ENCODE measurements at places on chromosomes 1 and 21. TPM values are rescaled to one million over a fixed set of nuclear protein-coding genes. Genes with fewer than 3 reads are reported as not detected.
A peak's percentile ranks its signal among the peaks of the same experiment; 100 is the strongest.

- no peak for DNase-seq
Observed at GRCh38 chr1:68421350-68421749, 28.4 kb downstream of the RPE65 start.

GRCh38 chr1:202953392-202953791, 4.7 kb downstream of the ADIPOR1 start:
- no peak for DNase-seq

GRCh38 chr1:28412731-28413130, 43.2 kb downstream of the PHACTR4 start:
- peak; percentile 28 for DNase-seq

The CD52 gene
- not detected for total RNA-seq

The ZFP69B gene
- 7.2 TPM for total RNA-seq

DNA sequence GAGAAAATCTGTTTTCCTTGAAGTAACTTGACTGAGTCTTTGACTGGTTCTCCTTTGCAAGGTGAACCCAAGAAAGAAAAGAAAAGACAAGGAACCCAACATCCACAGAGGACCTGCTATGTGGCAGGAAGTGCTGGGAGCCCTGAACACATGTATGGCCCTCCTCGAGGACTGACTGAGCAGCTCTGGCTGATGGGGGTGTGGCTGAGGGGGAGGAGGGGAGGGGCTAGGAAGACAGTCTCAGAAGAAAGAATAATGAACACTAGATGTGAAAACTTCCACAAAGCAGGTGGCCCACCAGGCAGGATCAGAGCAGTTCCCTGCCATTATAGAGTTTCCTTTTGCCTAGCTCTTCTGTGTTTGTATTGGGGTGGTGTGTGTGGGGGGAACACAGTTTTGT, 26.1 kb downstream of the NENF start:
- no peak for DNase-seq

The TXNDC12 gene
- 16.2 TPM for total RNA-seq

- no peak for DNase-seq
Observed at GRCh38 chr1:184545601-184546000, 158.8 kb downstream of the C1orf21 start.

- DNase-seq = no peak
Observed at GRCh38 chr1:78088015-78088414, 42.2 kb downstream of the GIPC2 start.

DNA sequence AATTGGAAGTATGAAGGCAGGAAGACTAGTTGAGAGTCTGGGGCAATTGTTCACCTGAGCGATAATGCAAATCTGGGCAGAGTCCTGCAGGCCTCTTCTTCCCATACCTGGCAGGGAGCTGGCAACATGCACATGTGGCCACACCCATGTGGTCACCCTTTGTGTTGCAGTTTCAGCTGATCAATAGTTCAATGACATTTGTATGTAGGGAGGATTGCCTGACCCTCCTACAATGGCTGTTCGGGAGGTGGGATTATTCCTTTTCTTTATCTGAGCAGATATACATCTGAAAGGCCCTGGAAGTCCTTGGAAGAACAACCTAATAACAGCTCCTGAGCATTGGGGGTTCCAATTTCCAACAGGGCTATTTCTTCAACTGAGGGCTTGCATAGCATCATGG, 15.2 kb upstream of the TRIM45 start:
- no peak for DNase-seq

- no peak for DNase-seq
Observed at GRCh38 chr1:160504651-160505050, 18.4 kb downstream of the SLAMF6 start.

DNA sequence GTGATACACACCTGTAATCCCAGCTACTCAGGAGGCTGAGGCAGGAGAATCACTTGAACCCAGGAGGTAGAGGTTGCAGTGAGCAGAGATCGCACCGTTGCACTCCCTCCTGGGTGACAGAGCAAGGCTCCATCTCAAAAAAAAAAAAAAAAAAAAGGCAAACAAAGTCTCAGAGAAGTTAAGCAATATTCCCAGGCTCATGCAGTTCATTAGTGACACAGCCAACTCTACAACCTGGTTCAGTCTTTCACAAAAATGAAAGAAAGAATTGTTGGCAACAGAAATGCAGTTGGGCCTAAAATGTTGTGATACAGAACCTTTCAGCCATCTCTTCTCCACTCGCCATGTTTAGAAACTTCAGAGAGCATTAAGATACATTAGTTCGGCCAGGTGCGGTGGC, 242.1 kb downstream of the LTN1 start:
- DNase-seq = no peak

The MAGOH gene
- 50.2 TPM for total RNA-seq

GRCh38 chr1:222535455-222535854, 12.4 kb downstream of the HHIPL2 start:
- DNase-seq = no peak

The TRABD2B gene
- 1.7 TPM for total RNA-seq

The RAB42 gene
- 14.1 TPM for total RNA-seq

The SLC35D1 gene
- 4.1 TPM for total RNA-seq

GRCh38 chr21:25640202-25640942, 1.3 kb downstream of the JAM2 start:
- no peak for DNase-seq

The LENEP gene
- total RNA-seq = not detected

- DNase-seq = no peak
Observed at GRCh38 chr1:183996396-183996795, 41.1 kb downstream of the COLGALT2 start.

GRCh38 chr1:86596741-86597290, 49.9 kb downstream of the CLCA4 start:
- no peak for DNase-seq

- no peak for DNase-seq
Observed at GRCh38 chr1:161033751-161034150, 5.0 kb downstream of the TSTD1 start.

The EDARADD gene
- 0.10 TPM for total RNA-seq

The RASAL2 gene
- 17.4 TPM for total RNA-seq

GRCh38 chr1:65114322-65114721, 33.7 kb upstream of the AK4 start:
- DNase-seq = no peak

- DNase-seq = peak; percentile 58
Observed at GRCh38 chr1:180229483-180230415, at the start of gene LHX4. TSS of gene LHX4 (plus strand) at chr1:180230264. CDS start at chr1:180230530, 266 bp downstream.
